ENCODE measurements at places on chromosomes 12 and 14.

- DNase-seq, result peak; percentile 67
Measured at GRCh38 chr12:123106640-123107359, 44.1 kb downstream of the PITPNM2 start.

DNA sequence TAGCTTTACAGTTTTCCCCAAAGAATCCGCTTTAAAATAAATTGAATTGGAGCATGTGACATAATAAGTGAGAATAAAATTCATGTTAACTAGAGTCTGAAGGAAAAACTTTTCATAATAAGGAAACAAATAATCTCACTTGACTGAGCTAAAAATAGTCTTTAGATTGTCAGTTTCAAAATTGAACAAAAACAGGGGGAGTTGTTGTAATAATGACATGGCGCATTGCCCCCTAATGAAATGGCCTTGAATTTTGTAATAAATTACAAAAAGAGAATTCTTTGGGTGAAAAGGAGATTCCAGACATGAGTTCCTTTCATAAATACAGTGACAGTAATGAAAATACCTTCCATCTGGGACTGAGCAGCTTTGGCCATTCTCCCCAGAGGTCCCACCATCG is 178.6 kb downstream of the EFCAB11 start:
- no peak for DNase-seq

DNA sequence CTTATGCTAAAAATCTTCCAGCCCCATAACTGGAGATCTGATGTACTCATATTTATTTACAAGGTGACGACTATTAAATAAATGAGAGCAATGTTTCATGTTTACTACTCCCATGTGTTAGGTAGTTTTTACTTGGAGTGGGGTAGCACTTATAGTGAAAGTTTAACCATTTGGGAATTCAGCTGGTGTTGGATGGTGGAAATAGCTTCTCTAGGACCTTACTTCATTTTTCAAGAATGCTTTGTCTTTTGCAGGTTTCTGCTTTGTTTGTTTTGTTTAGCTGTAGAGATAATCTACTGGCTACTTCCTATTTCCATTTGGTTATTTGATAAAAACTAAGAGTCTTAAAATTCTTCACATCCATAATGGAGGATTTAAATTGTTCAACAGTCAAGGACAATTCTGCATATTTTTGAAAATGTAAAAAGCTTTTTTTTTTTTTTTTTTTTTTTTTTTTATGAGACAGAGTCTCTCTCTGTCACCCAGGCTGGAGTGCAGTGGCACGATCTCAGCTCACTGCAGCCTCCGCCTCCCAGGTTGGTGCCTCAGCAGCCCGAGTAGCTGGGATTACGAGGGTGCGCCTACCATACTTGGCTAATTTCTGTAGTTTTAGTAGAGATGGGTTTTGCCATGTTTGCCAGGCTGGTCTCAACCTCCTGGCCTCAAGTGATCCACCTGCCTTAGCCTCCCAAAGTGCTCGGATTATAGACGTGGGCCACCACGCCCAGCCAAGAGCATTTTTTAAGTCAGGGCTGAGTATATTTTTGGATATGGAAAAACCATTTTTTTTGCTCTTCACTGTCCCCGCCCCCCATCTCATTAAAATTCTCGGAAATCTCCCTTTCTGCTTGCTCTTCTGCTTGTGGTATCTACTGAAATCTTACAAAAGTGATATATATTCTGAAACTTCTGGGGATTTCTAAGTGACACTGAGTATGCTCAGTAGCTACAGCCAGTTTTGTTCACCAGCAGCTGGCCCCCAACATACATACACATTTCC is 1.4 kb upstream of the ABCD2 start:
- DNase-seq, result peak; percentile 68

DNA sequence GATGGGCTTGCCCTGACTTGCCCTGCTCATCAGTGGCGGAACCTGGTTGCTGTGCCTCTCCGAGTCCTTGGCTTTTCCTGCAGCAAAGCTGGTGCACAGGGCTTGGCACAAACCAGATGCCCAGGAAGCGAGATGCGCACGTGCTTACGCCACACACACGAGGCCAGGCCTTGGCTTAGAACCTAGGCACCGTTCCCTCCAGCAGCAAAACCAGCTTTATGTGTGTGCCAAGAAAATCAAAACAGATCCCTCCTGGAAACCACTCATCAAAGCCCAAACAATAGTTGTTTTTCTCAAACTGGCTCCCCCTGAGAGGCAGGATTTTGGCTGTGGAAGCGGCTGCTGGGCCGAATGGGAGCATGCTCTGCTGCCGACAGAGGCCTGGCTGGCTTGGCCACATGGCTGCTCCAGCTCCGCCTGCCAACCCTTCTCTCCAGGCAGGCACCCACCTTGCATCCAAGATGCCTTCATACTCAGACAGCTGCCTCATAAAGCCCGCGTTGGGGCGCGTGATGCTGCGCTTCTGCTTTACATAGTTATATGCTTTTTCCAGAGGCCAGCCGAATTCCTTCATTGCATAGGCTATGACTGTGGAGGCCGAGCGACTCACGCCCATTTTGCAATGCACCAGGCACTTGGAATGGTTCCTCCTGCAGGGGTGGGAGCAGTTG is 58.7 kb downstream of the SSH1 start:
- no peak for DNase-seq

- DNase-seq, result peak; percentile 55
Measured at GRCh38 chr14:50260511-50260910, 29.1 kb upstream of the SOS2 start.

DNA sequence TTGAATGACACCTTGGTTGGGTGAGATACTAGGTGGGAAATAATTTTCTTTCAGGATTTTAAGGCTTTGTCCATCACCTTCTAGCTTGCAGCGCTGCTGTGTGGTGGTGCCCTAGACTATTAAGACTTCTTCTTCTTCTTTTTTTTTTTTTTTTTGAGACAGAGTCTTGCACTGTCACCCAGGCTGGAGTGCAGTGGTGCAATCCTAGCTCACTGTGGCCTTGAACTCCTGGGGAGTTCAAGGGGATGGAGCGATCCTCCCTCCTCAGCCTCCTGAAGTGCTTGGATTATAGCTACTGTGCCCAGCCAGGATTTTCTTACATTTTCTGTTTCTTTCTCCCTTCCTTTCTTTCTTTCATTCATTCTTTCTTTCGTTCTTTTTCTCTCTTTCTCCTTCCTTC is 10.3 kb upstream of the MTA1 start:
- no peak for DNase-seq

All from CD4-positive, alpha-beta T cell treated with Interleukin-10 for 1 hour (primary cell).